ENCODE measurements at places on chromosomes 4 and X.

DNA sequence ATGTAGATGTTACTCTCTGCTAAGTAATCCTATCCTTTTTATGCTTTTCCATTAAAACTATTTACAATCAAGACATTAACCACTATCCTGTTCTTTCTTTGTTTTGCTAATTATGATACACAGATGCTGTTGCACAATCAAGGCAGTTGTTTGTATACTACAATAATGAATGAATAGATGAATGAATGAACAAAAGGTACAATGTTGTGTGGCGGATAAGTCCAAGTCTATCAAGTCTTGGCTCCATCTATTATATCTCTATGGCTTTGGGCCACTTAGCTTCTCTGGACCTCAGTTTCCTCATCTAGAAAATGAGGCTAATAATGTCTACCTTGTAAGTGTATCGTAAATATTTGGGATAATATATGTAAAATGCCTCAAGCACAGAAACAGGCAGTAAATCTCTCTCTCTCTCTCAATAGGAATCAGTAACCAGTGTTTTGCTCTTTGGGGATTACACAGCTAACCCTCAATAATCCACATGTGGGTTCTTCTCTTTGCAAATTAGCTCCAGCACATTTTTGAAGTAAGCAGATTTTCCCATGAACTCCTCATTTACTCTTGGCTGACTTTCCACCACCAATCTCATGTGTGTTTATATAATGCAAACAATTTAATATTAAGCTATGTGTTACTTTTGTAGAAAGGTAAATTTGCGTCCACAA is 27.8 kb upstream of the TSPAN5 start:
- no peak for DNase-seq

GRCh38 chr4:128649161-128649560 is 160.3 kb upstream of the JADE1 start:
- DNase-seq, result no peak

GRCh38 chr4:178037459-178038214 is 595.4 kb upstream of the AGA start:
- DNase-seq, result no peak

DNA sequence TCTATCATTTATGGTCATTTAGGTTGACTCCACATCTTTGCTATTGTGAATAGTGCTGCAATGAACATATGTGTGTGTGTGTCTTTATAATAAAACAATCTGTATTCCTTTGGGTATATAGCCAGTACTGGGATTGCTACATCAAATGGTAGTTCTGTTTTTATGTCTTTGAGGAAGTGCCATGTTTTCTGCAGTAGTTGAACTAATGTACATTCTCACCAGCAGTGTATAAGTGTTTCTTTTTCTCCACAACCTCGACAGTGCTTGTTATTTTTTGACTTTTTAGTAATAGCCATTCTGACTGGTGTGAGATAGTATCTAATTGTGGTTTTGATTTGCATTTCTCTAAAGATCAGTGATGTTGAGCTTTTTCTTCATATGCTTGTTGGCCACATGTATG is 80.5 kb downstream of the ARHGAP6 start:
- DNase-seq, result no peak

DNA sequence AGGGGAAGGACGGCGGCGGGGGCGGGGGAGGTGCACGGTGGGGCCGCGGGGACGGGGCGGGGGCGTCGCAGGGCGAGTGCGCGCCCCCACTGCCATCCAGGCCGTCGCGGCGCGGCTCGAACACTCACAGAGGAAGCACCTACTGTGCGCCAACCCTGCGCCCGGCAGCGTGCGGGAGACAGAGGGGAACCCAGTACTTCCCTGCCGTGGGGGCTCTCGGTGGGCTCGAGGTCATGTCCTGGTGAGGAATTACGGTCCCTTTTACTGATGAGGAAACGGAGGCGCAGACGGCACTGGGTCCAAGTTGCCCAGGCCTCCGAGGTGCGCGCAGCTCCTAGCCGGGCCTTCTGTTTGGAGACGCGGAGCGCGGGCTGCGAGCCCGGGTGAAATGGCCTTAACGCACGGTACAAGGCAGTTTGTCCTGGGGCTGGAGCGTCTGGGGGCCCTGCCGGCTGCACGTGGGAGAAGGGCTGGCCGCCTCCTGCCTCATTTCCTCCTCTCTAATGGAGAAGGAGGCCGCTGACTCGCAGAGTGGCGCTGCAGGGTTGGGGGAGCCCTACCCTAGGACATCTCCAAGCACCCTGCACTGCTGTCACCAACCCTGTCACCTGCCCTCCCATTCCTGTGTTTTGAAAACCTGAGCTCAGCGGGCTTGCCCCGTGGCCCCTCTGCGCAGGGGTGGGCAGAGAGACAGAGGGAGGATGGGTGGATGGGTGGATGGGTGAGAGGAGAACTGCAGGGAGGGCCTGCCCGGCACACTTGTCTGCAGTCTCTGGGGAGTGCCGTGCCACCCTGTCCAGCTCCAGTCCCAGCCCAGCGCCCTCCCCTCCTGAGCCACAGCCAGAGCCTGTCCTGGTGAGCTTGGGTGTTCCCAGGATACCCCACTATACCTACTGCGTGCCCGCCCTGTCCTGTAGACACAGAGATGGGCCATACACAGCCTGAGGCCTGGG is 106.0 kb downstream of the ADRA2C start:
- DNase-seq, result no peak

- DNase-seq, result no peak
These were observed 13.3 kb downstream of the TLR10 start for GRCh38 chr4:38769441-38769840.

DNA sequence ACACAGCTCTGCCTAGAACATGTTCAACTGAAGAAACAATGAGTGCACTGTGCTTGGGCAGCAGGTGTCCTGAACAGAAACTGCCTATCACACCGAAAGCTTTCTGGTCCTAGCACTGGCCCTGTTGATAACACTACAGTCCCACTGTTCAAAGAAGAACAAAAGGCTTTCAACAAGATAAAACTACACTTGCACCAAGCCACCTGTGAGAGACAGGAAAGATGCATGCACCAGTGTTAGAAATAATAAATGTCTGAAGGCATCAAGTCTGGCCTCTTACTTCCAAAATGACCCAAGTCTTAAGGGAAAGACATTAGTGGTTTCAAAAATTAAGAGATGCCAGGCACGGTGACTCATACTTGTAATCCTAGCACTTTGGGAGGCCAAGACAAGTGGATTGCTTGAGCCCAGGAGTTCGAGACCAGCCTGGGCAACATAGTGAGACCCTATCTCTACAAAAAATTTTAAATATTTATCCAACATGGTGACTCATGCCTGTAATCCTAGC is 68.7 kb downstream of the APBB2 start:
- no peak for DNase-seq

- no peak for DNase-seq
These were observed 7.0 kb downstream of the FGFRL1 start for GRCh38 chr4:1018147-1019020.

DNA sequence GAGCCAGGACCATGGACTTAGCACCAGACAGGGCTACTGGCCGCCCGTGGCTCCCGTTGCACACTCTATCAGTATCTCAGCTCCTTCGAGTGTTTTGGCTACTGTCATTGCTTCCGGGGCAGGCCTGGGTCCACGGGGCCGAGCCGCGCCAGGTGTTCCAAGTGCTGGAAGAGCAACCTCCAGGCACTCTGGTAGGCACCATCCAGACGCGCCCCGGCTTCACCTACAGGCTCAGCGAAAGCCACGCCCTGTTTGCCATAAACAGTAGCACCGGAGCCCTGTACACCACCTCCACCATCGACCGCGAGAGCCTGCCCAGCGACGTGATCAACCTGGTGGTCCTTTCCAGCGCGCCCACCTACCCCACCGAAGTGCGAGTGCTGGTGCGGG is 1.6 kb downstream of the FAT4 start:
- no peak for DNase-seq

GRCh38 chr4:68404153-68404552 is 43.1 kb upstream of the TMPRSS11E start:
- DNase-seq, result no peak

DNA sequence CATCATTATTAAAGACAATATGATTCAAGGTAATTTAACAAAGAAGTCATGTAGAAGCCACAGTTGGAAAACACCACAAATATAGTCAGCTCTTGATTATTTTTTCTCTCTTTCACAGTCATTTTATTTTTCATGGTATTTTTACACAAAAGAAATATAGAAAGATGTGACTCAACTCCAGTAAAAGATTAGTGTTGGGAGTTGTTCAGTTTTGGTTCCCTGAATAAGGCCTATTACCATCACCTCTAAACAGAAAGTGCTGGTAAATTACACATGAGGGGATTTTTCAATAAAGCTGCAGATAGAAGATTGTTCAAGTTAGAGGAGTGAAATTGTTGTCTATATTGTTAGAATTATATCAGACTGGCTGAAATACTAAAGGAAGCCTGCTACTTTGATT is 107.0 kb downstream of the DDIT4L start:
- no peak for DNase-seq

GRCh38 chrX:15853586-15854079 is 980 bp downstream of the AP1S2 start:
- no peak for DNase-seq

DNA sequence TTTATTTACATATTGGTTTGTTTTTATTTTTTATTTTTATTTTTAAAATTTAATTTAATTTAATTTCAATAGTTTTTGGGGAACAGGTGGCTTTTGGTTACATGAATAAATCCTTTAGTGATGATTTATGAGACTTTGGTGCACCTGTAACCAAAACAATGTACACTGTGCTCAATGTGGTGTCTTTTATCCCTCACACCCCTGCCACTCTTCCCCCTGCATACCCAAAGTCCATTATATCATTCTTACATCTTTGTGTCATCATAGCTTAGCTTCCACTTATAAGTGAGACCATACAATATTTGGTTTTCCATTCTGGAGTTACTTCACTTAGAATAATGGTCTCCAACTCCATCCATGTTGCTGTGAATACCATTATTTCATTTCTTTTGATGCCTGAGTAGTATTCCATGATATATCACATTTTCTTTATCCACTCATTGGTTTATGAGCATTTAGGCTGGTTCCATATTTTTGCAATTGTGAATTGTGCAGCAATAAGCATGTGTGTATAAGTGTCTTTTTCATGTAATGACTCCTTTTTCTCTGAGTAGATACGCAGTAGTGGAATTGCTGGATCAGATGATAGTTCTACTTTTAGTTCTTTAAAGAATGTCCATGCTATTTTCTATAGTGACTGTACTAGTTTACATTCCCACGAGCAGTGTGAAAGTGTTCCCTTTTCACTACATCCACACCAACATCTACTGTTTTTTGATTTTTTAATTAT is 157.1 kb downstream of the CPXCR1 start:
- DNase-seq, result no peak

- DNase-seq, result no peak
These were observed 9.1 kb downstream of the PPAT start for GRCh38 chr4:56426273-56426672.

Data from stimulated activated CD4-positive, alpha-beta T cell treated with anti-CD3 and anti-CD28 coated beads, Interleukin-2, amount 100 ng/mL, for 48 hours (primary cell).